Gastrocnemius medialis (tissue), 4 donors: ENCODE measurements at places on chromosomes 3 and 15. TPM values are rescaled to one million over a fixed set of nuclear protein-coding genes. Genes with fewer than 3 reads are reported as not detected.

Gene UBXN7
- total RNA-seq: 5.9 TPM

DNA sequence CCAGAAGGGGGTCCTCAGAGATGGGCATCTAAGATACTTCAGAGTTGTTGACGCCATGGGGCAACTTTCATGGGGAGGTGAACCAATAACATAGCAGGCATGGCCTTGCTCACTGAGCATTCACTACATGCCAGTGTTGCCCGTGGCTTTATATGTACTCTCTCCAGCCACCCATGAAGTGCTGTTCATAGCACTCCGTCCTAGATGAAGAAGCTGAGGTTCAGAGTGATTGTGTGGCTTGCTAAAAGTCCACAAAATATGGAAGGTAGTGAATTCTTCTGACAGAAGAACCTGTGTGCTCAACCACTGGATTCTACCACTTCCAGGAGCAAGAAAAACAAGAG, 9.8 kb upstream of the SEMA4B start:
- peak overlapping the region; percentile 37 for H3K27ac ChIP-seq
- no peaks in the 10 kb centered on the region for H3K36me3 ChIP-seq
- H3K4me1 ChIP-seq: peaks cover 27% of the 10 kb centered on the region
- DNase-seq: no peak
- H3K4me3 ChIP-seq: no peak overlapping the region

- H3K27me3 ChIP-seq: no peaks in the 10 kb centered on the region
- H3K4me1 ChIP-seq: no peaks in the 10 kb centered on the region
- no peak overlapping the region for H3K27ac ChIP-seq
- no peak for DNase-seq
These were observed 28.5 kb upstream of the DCUN1D1 start for GRCh38 chr3:183008800-183009199.

DNA sequence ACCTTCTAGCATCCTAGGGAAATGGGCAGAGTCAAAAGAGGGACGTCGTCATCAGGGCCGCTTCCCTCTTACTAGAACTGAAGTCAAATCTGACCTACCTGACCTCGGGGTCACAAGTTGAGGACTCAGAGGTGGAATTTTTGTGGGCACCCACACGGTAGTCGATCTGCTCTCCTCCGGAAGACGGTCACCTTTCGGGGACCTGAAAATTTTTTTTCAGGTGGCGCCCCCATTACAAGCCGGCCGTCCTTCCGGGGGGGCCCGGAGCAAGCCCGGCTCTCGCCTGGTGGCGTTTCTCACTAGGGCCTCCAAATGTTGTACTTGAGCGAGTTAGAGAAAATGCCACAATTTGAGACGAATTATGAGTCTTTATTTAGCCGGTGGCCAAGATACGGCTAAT, 157.5 kb upstream of the FRG2C start:
- H3K4me3 ChIP-seq: no peak overlapping the region
- no peaks in the 10 kb centered on the region for H3K27me3 ChIP-seq
- no peaks in the 10 kb centered on the region for H3K36me3 ChIP-seq
- DNase-seq: no peak
- no peak overlapping the region for H3K27ac ChIP-seq
- no peaks in the 10 kb centered on the region for H3K4me1 ChIP-seq
